H4 (cell line): ENCODE measurements at places on chromosomes 12 and 14. TPM values are rescaled to one million over a fixed set of nuclear protein-coding genes. Genes with fewer than 3 reads are reported as not detected.

Gene STAB2
- not detected in 2 replicates for total RNA-seq

DNA sequence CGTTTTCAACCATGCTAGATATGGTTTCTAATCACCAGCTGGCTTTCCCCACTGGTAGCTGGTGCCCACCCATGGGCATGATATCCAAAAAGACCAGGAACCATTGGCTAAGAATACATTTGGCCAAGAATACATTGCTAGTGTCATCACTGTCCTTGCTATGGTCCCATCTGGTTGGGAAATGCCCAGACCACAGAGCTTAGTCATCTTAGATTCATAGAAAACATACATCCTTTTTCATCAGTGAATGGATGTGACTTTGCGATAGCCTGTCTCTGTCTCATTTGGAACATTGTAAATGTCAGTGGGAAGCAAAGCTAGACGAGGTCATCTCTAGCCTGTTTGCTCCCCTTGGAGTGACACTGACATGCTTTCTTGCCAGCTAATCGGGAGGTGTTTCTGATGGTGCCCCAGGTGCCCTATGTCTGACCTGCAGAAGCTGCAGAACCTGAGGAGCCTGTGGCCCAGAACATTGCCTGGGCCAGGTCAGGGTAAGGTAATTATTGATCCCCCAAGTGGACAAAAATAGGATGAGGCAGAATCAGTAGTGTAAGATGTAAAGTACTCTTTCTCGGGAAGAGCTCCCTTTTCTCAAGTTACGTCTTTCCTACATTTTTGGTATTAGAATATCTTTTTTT is 194.8 kb downstream of the SLC41A2 start:
- no peak for DNase-seq

GRCh38 chr14:77347751-77348150 is 26.9 kb downstream of the GSTZ1 start:
- no peak for DNase-seq

DNA sequence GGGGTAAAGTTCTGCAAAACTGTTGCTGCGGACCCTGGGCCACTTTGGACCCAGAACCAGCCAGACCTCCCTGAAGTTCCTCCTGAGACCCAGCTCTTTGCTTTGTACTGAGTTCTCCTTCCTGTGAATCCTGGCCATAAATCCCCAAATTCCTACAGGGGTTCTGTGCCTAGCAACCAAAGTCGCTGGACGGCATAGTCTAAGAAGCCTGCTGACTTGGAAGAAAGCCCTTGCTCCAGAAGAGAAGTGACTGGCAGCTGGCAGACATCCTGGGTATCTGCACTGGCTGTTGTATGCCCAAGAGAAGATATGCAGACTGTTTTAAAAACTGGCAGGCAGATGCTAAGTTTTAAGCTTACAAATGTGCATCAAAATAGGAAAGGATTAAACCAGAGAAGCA is 99.9 kb upstream of the SLC24A4 start:
- DNase-seq = no peak

- DNase-seq = no peak
These were observed 215.8 kb downstream of the PHLDA1 start for GRCh38 chr12:75815756-75816155.

GRCh38 chr12:4441355-4442335 is 4.0 kb downstream of the FGF6 start:
- no peak for DNase-seq

DNA sequence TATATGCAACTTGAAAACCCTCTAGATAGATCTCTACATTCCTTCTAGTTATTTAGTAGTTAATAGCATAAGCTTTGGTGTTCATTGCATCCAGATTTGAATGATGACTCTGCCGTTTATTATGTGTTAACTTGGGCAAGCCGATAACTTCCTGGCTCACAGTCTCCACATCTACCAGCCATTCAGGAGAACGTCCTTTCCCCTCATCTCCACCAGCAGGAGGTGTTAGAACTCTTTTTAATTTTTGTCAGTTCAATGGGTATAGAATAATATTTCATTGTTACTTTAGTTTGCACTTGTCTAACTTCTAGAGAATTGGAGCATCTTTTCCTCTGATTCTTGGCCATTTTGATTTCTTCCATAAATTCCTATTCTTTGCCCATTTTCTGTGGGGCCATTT is 30.0 kb upstream of the WSCD2 start:
- DNase-seq = no peak

DNA sequence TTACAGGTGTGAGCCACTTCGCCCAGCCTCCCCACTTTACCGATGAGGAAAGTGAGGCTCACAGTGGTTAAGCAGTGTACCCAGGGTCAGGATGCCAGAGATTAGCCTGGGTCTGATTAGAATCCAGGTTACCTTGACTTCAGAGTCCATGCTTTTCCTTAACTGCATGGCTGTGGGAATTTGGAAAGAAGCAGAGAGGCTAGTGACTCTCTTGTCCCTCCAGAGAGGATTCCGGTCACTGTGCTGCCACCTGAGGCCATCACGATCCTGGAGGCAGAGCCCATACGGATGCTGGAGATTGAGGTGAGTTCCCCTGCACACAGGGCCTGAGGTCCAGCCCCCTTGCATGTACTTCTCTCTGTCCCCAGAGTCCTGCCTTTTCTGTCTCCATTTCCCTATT is 4.7 kb downstream of the REC8 start:
- no peak for DNase-seq
